ENCODE measurements at places on chromosomes 5 and 9.
A peak's percentile ranks its signal among the peaks of the same experiment; 100 is the strongest.

- no peak for DNase-seq
Observed at GRCh38 chr5:157162919-157163510, 3.0 kb downstream of the GARIN3 start.

- DNase-seq: no peak
Observed at GRCh38 chr9:113775749-113776148, 100.4 kb upstream of the ZNF618 start.

- no peak for DNase-seq
Observed at GRCh38 chr5:12614608-12615007, 710.4 kb upstream of the CTNND2 start.

GRCh38 chr9:131608493-131609037, 63.2 kb downstream of the PRRT1B start:
- no peak for DNase-seq

DNA sequence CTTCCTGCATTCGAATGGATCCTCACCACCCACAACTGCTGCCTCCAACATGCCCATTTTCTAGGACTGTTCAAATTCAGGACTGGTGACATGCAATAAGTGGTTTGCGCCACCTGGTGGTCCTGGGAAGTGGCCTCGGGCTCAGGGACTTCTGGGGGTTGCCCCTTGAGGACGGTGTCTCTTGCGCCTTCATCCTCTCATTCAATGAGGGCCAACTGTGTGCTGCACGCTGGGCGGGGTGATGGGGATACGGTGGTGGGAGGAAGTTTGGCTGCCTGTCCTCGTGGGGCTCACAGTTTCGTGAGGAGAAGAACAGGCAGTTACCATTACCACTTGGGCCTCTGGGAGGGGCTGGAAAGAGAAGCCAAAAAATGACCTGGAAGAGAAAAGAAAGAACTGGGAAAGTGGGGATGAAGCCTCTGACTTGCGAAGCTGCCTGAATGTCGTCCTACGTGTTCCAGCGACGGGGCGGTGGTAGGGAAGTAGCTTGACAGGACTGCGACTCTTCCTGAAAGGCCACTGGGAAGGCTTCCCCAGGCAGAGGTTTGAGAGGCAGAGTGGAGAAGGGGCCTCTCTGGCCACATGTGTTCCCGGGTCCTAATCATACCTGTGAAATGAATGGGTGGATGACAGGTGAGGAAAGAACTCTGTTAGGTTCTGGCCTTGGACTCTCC, 49.0 kb downstream of the PSD2 start:
- peak; percentile 73 for DNase-seq

DNA sequence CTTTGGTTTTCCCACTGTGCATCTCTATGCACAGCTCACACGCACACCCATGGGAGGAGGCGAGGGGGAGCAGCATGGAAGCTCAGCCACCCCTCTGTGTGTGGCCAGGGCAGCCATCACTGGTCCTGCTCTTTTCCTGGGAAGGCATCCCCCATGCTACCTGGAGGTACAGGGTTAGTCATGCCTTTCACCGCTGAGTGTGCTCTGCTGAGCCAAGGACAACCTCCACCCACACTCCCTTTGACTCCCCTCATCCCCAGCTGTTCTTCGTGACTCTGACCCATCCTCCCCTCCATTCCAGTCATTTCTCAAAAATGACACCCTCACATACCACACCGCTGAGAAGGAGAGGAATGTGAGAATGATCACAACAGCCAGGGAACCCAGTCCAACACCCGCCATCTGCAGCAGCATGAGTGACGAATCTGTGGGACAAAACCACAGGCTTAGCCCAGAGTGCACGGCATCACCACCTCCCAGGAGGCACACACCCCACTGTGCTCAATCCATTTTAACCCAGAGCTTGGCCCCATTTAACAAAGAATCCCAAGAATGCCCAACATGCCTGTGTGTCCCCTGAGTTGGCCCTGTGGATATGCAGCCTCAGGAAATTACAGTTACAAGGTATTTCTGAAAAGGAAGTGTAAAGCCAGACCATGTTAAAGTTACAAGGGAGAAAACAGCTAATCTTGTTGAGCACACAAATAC, 133.4 kb downstream of the SUSD1 start:
- no peak for DNase-seq

DNA sequence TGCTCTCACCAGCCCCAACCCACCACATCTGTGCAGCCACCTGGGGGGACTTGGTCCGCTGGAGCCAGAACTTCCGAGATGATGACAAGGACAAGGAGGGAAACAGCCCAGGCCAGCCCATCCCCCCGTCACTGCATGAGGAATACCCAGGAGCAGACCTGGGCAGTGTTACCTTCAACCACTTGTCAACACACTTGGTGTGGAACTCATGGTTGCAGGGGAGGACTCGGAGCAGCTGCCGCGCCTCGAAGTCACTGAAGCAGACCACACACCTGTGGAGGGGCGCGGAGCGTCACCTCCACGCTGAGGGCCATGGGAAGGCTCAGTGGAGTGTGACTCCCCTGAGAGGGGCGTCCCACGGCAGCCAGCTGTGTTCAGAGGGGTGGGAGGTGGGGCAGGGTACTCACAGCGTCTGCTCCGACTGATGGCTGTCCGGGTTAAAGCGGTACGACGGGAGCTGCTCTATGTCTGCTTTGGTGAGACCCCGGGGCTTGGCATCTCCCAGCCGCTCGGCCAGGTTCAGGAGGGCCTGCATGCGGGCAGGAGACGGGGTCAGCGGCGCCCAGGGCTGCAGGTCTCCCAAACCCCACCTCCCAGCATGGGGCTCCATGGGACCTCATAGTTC, 8.0 kb downstream of the RNF44 start:
- no peak for DNase-seq

GRCh38 chr5:135457424-135458071, 5.4 kb upstream of the TIFAB start:
- DNase-seq: peak; percentile 68

GRCh38 chr5:131109540-131110255, 55.4 kb downstream of the HINT1 start:
- no peak for DNase-seq

- DNase-seq: no peak
Observed at GRCh38 chr9:134548618-134549017, 93.0 kb upstream of the COL5A1 start.

DNA sequence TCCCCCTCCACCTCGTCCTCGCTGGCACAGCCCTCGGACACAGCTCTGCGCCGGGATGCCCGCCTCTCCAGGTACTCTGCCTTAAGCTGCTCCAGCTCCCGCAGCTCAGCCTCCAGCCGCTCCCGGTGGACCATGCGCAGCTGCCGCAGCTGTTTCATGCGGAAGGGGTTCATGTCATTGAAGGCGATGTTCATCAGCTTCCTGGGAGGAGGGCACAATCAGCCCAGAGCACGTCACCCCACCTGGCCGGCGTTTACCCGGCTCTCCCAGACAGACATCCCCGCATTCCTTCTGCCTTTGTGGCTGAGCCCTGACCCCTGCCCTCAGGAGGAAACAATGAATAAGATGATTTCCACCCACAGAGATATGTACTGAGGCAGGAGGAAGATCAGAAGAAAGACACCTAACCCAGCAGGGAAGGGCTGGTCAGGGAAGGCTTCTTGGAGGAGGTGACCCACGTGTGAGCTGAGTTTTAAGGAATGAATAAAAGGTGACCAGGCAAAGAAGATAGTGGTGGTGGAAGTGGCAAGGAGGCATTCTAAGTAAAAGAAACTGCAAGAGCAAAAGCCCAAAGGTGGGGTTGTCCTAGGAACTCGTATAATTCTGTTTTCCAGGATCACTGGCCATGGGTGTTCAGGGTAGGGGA, 7.1 kb upstream of the CORO2A start:
- no peak for DNase-seq

DNA sequence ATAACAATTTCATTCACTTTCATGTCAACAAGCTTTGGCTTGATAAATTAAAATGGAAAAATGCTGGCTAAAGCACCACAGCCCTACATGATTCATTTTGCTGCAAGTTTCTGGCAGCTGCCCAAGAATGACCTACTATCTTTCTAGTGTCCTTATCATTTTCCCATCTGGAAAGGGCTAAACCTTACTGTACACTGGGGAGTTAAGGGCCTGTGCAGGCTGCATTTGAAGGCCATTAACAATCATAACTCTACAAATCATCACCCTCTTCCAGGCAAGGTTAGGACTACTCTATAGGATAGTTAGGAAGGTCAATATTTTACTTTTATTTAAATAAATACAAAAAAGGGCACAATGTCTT, 579.7 kb upstream of the ZNF608 start:
- peak; percentile 99 for DNase-seq

- no peak for DNase-seq
Observed at GRCh38 chr9:37798677-37799076, 1.9 kb upstream of the DCAF10 start.

DNA sequence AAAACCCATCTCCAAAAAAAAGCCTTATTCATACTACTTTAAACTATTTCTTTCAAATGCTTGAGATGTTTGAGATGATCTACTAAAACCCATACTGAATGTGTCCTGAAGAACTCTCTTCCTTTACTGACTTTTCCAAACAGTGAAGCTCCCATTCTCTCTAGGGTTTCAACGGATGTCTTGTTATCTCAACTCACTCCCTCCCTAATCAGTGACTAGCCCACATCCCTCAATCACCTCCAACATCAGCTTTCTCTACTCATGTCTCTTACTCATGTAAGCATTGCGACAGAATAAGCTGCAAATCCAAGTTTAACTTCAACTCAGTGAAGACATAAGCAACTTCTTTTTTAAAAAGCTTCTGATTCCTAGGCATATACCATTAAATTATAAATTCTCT, 42.1 kb downstream of the WDR41 start:
- DNase-seq: no peak

DNA sequence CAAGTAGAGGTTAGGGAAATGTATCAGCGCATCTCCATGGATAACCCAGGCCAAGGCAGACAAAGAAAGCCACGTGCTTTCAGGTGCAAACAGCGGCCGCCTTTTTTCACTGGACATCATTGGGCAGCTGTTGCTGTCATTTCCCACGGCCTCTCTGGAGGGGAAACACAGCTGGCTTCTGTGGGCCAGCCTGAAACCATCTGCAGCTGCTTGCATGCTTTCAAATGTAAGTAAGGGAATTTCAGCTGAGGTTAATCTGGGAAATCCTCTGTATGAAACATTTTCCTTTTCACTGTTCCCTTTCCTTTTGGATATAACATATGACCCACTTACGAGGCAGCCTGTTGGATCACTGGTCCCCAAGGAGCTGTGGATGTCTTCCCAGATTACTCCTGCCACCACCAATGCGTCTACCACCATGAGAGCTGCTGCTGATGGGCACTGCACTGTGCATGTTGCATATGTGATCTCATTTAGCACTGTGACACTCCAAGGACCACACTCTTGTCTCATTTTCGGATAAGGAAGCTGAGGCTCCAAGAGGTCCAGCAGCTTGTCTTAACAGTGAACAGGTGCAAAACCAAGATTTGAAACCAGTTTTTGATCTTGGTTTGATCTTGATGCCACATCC, 106.3 kb downstream of the C9orf152 start:
- DNase-seq: no peak

All from SK-N-DZ (cell line).